ENCODE measurements at places on chromosomes 3 and 15. TPM values are rescaled to one million over a fixed set of nuclear protein-coding genes. Genes with fewer than 3 reads are reported as not detected.

GMPS gene
- total RNA-seq: 41.9 TPM

NANOGP8 gene
- 0.32 TPM for total RNA-seq

LEKR1 gene
- 0.97 TPM for total RNA-seq

SLC12A8 gene
- total RNA-seq: 33.2 TPM

SCN5A gene
- total RNA-seq: 0.43 TPM

PDZRN3 gene
- 32.5 TPM for total RNA-seq

PIK3CB gene
- total RNA-seq: 8.4 TPM

SPTBN5 gene
- total RNA-seq: 0.32 TPM
